ENCODE measurements at places on chromosomes 2 and 18.

DNA sequence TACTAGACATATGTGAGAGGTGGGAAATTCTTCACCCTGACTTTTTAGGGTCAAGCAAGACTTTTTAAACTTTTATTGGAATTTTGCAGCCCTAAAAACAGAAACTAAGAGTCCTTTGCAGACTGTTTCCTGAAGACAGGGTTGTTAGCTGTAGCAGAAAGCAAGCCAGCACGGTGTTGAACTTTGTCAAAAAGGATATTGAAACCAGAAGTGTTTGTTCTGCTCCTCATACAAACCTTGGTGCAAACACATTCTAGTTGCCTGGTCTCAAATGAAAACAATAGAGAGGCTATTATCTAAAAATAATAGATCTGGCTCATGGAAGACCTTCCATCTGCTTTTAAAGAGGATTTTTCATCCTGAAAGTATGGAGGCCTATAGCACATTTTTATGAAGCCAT lies 65.8 kb upstream of the IGFBP5 start:
- DNase-seq, result no peak

DNA sequence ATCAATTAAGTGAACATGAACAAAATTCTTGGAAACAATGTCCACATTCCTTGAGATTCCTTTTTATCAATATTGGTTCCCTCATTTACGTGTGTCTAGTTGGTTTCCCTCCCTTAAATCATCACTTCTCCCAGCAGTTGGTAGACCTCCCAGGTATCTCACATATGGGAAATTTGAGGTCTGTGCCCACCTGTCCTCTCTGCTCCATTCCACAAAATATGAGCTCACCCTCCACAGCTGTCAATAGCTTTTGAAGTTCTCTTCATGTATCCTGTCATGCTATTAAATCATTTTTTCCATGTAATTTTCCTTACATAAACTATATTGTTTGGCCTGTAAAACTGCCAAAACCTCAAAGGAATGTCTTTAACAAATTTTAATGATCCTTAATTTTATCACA lies 992.2 kb upstream of the ACVR2A start:
- DNase-seq, result no peak

GRCh38 chr2:30338475-30338874 lies 107.1 kb downstream of the LBH start:
- no peak for DNase-seq

- DNase-seq, result no peak
These were observed 16.8 kb upstream of the LYPD6 start for GRCh38 chr2:149313512-149313972.

DNA sequence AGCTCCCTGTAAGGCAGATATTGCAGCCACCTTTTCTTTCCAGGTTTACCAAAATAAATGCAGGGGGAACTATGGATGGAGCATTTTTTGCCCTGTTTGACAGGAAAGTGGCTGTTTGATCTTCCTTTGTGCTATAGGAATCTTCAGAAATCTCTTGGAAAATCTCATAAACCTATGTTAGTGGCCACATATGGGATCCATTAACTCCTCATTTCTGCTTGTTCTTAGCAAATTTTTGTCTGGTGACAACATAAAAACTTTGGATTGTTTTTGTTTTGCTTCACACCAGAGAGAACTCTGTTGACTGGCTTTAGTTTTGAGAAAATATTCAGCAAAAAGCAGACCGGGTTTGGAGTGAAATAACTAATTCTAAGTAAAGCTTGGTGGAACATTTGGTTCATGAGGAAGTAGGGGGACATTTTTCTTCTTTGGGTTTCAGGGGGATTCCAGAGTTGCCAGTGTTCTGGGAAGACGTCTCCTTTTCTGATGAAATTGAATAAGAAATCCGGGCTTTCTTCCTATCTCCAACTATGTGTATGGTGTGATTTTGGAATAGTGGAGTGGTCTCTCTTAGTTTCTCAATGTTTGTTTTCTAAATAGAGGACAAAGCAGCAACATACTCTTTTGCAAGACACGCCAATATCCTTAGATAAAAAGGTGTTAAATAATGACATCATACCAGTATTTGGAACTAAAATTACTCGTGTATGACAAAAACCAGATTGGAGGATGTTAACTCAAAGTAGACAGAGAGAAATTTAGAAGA lies 174.4 kb downstream of the ICOS start:
- no peak for DNase-seq

DNA sequence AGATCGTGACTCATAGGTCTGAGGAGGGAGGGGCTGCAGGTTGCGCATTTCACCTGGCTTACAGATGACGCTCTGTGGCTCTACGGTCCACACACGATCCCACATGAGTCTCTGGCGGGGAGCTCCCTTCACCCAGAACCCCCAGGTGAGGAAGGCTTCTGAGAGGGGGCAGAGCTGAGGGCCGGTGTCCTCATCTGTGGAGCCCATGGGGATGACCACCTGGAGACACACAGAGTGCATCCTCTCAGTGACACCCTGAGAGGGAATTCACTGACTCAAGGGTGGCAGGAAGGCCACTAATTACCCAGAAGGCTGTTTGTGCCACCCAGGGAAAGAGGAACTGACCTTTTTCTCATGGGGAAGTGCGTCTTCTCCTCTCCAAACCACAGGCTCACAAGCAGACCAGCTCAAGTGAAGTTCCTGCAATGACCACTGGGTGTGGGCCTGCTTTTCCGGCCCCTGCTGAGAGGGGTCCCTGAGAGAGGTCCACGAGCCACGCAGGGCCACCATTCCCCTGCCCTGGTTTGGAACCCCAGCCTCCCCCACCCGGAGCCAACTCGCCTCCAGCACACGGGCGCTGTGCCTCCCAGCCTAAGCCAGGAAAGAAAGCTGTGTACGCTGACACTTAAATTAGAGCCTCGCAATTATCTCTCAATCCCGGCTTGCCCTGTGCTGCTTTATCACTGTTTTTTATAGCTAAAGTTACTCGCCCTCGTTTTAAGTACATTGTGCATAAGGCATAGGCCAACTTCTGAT lies 114.1 kb downstream of the BCL11A start:
- DNase-seq, result no peak

DNA sequence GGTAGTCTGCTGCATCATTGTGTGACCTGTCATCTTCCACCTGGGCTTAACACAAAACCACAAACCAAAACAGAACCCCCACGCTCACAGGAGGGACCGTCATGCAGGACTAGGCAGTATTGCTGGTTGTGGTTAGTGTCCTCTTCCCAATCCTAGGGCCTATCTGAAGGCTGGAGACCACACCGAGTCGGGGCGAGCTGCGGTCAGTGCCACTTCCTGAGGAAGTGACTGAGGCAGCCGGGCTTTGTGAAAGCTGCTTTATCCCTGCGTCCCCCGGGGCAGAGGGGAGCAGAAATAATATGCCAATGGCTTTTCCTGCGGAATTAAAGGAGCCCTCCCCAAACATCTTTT lies 22.9 kb downstream of the ZNF532 start:
- no peak for DNase-seq

DNA sequence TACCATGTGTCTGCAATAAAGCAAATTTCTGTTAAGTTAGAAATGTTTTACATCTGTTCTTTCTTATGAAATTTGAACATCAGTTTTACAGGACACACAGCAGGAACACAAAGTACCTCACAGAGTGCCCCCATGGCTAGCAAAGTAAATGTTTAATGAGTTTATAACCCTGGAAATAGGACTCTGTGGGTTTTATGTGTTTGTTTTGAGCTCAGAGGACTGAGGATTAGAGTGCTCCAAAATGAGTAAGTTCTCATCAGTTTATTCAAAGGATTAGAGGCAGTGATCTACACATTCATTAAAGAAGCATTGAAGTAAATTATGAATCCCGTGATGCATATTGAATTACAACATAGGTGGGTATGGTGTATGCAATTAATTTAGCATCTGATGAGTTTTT lies 281.8 kb downstream of the GULP1 start:
- no peak for DNase-seq

GRCh38 chr2:149290662-149291061 lies 39.7 kb upstream of the LYPD6 start:
- DNase-seq, result no peak

DNA sequence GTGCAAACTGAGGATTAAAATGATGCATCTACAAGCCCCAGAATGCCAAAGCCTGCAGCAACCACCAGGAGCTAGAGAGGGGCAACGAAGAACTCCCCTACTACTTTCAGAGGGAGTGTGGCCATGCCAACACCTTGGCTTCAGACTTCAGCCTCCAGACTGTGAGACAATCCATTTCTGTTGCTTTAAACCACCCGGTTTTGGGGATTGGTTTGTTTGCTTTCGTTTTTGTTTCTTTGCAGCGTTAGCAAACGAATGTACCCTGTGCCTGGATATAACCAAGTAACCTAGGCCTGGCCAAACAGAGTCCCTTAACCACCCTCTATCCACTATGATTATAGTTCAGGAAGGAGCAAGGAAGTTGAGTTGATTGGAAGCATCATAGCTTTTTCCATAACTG lies 171.2 kb upstream of the NCK2 start:
- no peak for DNase-seq

DNA sequence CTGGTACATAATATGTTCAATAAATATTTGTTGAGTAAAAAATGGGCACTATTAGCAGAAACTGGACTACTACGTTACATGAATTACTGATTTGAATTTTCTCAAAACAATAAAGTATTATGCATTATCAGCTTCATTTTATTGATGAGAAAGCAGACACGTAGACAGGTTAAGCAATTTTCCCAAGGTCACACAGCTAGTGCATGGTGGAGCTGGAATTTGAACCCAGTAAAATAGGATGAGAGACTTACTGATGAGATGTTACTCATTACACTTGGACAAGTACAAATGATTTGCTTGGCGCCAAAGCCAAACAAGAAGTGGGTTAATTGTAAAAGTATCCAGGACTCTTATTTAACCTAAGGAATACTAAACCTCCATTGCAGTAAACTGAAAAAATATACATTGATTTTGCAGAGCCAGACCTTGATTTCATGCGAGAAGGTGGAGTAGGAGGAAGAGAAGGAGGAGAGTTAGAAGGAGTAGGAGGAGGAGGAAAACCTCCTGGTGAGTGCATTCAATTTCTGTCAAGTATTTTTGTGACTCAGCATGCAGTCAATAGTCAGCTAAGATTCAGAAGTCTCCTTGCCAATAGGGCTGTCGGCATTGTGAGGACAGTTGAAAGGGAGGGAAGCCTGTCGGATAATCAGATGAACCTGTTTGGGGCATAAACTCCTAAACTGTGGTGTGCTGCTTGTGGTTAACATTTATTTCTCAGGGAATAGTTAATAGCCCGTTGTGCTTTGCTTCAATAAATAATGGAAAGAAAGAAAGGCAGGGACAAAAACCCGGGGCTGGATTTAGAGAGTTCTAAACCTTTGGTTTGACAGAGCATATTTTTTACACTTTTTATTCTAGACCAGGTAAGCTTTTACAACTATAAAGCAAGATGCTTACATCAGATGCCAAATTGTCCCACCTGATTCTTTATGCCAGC lies 77.0 kb upstream of the TACR1 start:
- no peak for DNase-seq

DNA sequence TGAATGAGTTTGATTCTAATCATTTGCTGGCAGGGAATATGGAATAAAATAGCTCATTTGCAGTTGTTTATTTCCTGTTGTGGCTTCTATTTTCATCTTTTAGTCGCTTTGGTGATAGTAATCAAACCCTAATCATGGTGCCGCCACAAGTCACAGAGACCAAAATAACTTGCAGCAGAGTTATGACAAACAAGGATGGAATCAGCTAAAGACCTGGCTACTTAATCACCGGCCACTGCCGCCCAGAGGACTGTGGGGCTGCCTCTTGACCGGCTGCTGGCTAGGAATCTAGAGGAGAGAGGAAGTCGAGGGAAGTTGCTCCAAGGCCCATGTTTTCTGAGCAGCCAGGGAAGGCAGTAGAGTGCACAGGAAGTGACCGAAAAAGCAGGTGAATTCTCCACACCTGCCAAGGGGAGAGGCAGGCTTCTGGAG lies 5.1 kb upstream of the SMAD7 start:
- DNase-seq, result no peak

DNA sequence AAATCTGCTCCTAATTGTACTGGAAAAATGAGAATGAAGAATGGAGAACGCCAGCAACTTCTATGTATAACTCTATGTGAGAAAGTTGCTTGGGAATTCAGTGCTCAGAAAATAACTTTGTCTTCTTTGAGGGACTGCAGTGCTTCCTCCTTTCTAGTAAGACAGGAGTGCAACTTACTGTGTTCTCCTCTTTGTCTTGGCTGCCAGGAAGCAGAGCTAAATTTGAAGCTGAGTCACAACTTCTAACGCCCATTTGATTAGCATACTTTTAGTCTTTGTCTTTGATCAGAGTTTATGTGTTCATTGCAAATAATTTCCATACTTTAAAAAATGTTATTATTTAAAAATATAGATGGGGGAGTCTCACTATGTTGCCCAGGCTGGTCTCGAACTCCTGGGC lies 6.6 kb downstream of the ARHGAP25 start:
- peak; percentile 19 for DNase-seq

- DNase-seq, result no peak
These were observed 34.4 kb downstream of the VPS54 start for GRCh38 chr2:63984606-63985359.

All from stimulated activated CD4-positive, alpha-beta T cell treated with anti-CD3 and anti-CD28 coated beads, Interleukin-2, amount 100 ng/mL, for 24 hours (primary cell).